ENCODE measurements at places on chromosomes 1 and 21. TPM values are rescaled to one million over a fixed set of nuclear protein-coding genes. Genes with fewer than 3 reads are reported as not detected.

DNA sequence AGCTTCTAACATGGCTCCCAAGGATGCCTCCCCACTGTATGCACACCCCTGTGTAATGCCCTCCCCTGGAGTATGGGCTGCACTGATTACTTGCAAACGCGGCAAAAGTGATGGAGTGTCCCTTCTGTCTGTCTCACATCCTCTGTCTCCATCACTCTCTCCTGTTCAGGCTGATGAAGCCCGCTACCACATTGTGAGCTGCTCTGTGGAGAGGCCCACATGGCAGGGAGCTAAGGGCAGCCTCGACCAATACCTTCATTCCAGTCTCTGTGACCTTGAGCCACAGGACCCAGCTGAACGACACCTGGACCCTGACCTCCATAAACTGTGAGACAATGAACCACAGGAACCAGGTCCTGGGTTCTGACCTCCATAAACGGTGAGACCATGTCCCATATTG is 154.1 kb upstream of the ETV3 start:
- no peak for DNase-seq

GRCh38 chr21:41611966-41612606 is 104.1 kb upstream of the TMPRSS2 start:
- DNase-seq: no peak

DNA sequence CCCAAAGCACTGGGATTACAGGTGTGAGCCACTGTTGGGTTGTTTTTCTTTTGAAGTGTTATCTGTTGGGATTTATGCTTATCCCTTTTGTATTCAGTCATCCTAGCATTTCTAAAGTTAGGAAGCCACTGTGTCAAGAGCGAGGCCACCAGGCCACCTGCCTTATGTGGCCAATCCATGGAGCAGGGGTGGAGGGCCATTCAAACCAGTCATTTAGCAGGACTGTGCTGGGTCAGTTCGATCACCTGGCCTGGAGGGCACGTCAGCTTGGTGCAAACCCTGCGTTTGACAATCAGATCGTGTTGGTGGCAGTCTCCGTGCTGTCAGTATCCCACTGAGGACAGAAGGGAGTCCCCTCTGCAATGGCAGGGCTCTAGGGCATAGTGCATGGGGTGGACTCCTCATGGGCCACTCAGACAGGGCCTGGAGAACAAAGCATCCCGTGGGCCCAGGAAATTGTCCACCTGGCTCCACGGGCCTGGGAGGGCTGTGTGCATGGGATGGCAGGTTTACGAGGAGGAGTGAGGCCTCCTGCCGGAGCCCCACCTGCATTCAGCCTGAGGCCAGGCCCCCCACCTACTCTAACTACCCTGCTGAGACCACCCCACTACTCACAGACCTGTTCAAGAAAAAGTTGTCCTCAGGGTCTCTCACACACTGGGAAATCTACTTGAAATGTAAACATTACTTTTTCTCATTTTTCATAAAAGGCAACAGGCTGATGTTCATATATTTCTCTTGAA is 242.3 kb downstream of the SDCCAG8 start:
- no peak for DNase-seq

DNA sequence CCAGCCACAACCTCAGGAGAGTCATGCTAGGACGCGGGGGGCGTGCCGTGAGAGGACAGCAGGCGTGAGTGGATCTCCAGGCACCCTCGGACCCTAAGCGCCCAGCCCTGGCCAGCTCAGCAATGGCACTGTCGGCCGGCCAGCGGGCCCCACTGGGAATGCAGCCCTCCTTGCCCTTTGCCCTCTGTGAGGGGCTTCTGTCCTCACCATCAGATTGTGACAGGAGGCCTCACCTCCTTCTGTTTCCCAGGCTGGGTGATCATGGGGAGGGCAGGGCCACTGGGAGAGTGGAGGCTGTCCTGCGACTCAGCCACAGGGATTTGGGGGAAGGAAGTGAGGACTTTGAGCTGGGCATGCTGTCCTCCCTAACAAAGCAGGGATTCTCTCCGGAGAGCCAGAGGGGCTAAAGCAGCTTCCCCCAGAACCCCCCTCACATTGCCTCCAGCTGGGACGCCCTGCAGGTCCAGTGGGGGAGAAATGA is 6.6 kb upstream of the LRRC3 start:
- no peak for DNase-seq

DNA sequence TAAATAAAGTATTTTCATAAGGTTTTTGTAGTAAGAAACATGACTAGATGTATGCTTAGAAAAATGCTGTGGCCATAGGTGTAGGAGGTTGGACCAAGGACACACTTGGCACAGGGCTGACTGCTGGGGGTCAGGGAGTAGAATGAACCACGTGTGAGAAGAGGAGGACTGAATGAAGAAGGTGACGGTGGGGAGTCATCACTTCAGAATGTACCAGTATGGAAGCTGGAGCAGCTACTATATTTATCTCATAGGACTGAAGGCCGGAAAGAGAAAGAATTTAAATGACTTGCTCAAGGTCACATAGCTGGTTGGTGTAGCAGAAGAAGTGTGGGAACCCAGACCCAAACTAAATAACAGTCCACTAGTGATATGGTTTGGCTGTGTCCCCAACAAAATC is 79.8 kb upstream of the HAO2 start:
- no peak for DNase-seq

DNA sequence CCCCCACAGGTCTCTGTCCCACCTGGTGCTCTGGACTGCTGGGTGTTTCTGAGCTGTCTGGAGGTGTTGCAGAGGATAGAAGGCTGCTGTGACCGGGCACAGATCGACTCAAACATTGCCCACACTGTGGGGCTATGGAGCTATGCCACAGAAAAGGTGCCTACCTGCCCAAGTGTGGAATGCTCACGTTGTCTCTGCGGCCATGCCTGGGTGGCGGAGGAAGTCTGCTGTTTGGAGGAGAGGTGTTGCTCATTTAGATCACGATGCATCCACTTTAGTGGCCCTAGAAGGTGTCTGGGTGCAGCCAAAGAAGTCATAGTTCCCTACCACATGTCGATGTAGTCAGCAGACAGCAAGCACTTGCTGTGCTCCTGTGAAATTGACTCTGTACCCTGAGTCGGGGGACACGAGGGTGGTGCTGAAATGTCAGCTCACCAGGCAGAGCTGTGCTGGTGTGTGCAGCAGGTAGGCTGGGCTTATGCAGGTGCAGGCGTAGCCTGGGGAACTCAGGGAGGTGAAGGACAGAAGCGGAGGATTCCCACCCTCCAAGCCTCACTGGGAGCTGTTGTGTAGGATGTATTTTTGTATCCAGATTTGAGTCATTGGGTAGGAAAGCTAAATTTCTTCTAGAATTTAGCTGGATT is 32.8 kb upstream of the PWP2 start:
- no peak for DNase-seq

Gene MYOC
- polyA plus RNA-seq: 0.10 TPM
